Osteocyte (in vitro differentiated cells): ENCODE measurements at places on chromosomes 5 and 9. TPM values are rescaled to one million over a fixed set of nuclear protein-coding genes. Genes with fewer than 3 reads are reported as not detected.

Gene C5orf34
- total RNA-seq, result 1.5 and 1.7 TPM in 2 replicates

Gene CCDC152
- total RNA-seq, result not detected in 2 replicates

DNA sequence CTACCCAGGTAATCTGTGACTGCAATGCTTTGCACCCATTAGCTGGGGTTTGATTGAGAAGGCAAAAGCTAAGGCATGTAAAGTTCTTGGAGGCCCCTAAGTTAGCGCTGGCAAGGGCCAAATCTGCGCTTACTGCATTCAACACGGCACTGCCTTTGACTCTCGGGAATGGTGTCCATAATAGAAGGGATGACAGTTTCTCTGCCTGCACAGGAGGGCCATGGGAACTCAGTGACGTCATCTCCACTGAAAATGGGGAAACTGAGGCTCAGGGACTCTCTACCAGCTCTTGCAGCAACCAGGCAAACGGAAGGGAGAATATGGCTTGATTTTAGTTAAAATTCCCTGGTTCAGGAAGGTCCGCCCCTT, 487 bp downstream of the SPATA24 start:
- DNase-seq, result no peak

GRCh38 chr5:56190497-56190896, 42.6 kb downstream of the ANKRD55 start:
- no peak for DNase-seq

DNA sequence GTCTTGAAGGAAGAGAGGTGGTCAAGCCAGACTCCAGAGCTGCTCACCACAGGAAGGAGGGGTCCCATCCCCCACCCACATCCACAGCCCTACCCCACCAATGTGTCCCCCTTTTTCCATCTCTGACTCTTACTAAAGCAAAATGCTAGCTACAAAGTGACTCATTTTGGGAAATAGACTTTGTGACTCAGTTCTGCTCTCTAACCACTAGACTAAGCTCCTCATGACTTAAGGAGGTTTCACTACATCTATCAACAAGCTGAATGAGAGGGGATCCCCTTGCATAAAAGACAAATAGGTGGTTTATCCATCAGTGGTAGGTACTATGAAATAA, 35.1 kb upstream of the ADRB2 start:
- no peak for DNase-seq

- DNase-seq, result no peak
These were observed 101.7 kb downstream of the GDNF start for GRCh38 chr5:37738057-37738691.

DNA sequence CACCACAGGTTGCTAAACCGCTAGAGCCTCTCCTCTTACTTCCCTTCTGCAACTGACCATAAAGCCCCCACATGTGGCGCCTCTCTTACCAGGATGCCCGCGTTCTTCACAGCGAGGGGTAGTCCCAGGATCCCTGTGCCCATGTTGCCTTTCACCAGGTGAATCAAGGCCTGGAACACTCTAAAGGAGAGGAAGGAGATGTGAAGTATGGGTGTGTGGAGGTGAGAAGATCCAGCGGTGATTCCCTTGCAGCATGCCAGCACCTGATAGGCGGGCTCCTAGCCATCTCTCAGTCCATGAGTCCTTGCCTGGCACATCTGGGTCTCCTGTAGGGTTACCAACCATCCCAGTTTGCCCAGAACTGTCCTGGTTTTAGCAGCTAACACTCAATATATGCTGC, 3.3 kb downstream of the SLC36A2 start:
- DNase-seq, result peak; percentile 75

DNA sequence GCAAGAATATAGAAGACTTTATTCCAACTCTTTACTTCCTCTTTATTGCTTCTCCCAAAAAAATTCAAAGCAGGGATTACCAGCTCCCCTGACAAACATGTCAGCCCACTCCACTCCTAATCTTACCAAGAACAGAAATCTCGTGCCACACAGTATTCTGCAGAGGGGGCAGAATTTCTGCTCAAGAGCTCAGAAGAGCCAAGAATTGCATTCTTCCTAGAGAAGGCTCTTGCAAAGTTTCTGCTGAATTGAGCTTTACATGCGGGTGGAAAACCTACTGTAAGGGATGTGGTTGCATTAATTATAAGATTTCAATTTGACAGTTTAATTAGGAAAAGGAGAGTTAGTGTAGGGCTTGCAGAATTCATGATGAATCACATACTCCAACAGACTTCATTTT, 428.5 kb downstream of the CETN3 start:
- no peak for DNase-seq
